Activated naive CD8-positive, alpha-beta T cell treated with anti-CD3 and anti-CD28 coated beads, Interleukin-2, amount 50 U/mL, for 16 hours (primary cell): ENCODE measurements at places on chromosomes 2 and 18.

- no peak for DNase-seq
These were observed 126.6 kb upstream of the PPP1CB start for GRCh38 chr2:28624793-28625701.

GRCh38 chr2:96116879-96117533 is 635 bp upstream of the ADRA2B start:
- peak; percentile 27 for DNase-seq

DNA sequence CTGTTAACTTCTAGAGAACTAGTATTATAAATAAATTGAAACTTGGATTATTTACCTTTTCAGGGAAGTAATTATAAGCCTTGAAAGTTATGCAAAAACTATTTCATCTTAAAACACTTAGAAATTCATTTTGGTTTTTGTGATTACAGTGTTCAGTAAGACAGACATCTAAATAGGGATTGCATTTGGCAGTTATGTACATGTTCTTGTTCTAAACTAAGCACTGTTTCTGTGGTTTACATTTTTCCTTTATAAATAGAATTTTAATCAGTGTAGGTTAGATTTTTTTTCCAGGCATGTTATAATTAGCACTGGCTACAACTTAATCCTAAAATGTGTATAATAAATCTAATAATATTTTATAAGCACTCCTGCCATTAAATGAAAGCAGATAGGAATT is 35.0 kb downstream of the LCLAT1 start:
- DNase-seq, result no peak

DNA sequence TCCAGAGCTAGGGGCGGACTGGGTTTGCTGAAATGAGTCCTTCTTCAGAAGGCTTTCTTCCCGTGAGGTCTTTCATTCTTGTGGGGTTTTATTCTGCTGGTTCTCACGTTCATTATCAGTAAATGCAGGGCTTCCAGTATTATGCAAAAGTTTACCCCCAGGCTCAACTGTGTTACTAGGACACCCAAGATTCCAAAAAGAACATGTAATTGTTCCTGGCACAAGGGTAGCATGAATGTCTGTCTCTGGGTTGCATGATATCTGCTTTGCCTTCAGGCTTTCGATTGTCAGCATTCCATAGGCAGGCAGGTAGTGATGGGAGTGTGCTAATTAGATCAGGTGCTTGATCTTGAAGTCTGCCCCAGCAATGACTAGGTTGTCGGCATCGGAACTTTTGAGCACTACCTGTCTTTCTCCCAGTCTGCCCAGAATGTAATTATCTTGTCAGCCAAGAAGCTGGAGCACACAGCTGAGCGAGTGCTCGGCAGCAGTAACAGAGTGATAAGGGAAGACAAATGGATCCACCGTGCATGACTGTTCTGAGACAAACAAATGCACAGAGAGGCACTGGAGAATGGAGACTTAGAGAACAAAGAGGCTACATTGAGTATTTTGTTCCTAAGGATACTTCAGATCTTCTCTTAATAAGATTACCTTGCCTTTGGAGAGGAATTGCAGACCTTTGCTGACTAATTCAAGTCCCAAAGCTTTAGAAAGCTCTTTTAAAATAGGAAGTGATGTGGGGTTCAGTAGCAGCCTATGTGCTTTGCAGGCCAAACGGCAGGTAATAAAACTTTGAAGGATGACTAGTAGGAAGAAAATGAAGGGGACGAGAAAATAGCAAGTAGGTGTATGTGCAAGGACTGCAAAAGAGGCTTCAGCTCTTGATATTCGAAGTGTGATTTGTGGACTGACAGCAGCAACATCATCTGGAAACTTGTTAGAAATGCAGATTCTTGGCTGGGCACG is 41.9 kb downstream of the ITGB6 start:
- DNase-seq, result no peak

DNA sequence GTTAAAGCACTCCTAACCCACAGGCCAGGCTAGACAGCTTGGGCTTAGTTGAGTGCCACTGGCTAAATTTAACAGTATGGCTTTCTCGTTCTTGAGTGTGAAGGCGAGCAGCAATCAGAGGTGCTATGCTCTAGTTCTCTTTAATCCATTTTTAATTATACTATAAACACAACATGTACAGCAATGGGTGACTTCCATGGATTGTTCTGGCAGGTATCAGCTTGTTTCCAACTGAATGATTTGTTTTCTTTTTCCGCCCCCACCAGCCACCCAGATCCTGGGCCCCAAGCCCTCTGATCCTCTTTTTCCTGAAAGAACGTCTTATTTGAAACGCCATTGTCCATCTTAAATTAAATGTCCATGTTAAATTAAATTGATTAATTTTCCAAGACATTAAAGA is 244.8 kb downstream of the IKZF2 start:
- DNase-seq, result no peak

- no peak for DNase-seq
These were observed 110.6 kb upstream of the ACVR1 start for GRCh38 chr2:157986761-157987160.

- no peak for DNase-seq
These were observed 26.7 kb upstream of the SMIM21 start for GRCh38 chr18:75454022-75454795.

DNA sequence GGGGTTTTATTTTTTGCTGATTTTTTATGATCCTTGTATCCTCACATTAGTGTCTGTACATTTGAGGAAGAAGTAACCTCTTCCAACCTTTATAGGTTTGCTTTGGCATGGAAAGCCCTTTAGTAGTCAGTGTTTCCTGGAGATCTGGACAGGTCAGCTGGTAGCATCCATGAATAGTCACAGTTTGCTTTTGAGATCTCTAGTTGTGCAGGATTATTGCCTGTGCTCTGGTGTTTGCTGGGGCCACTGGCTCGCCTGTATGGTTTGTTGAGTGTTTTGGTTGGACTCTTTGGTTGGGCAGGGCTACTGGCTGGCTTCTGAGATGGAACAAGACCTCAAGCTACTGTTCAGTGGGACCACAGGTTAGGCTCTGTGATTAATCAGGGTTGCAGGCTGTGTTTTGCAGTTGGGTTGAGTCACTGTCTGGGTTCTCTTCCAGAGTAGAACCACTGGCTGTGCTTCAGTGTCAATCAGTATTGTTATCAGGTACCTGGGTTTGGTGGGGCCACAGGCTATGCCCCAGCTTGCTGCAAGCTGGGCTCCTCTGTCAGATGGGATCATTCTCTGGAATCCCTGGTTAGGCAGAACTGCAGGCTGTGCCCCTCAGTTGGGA is 20.0 kb downstream of the SP140L start:
- no peak for DNase-seq

- no peak for DNase-seq
These were observed 114.8 kb upstream of the SLC38A11 start for GRCh38 chr2:165070076-165070475.

- DNase-seq, result no peak
These were observed 4.6 kb downstream of the BCL11A start for GRCh38 chr2:60548845-60549237.

- DNase-seq, result no peak
These were observed 112.6 kb downstream of the CHN1 start for GRCh38 chr2:174892546-174892945.

DNA sequence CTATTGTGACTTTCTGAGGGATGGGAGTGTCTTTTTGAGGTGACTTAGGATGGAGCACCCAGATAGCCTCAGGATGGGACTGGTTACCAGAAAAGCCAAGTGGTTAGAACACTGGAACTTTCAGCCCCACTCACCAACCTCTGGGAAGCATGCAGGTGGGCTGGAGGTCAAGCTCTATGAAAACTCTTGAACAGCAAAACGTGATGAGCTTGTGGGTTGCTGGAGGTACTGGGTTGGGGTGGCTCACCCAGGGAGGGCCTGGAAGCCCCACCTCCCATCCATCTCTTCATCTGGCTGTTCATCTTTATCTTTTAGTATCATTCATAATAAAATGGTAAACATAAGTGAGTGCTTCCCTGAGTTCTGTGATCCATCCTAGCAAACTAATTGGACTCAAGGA is 216.4 kb downstream of the SPP2 start:
- DNase-seq, result no peak

GRCh38 chr2:96533292-96534073 is 3.1 kb upstream of the ARID5A start:
- DNase-seq, result no peak

GRCh38 chr2:117745537-117745936 is 69.0 kb upstream of the DDX18 start:
- no peak for DNase-seq

- DNase-seq, result no peak
These were observed 26.8 kb downstream of the SERPINB4 start for GRCh38 chr18:63617049-63617914.

- DNase-seq, result no peak
These were observed 52.3 kb downstream of the ZNF521 start for GRCh38 chr18:25299426-25300300.

GRCh38 chr18:25256439-25256838 is 95.5 kb downstream of the ZNF521 start:
- DNase-seq, result no peak

GRCh38 chr2:146004462-146004861 is 1484.5 kb upstream of the ZEB2 start:
- no peak for DNase-seq

- DNase-seq, result no peak
These were observed at the start of gene SLC16A14 for GRCh38 chr2:230068651-230069055. Gene SLC16A14, minus strand, starts transcription at chr2:230068924. Its CDS starts 9,572 bp downstream, at chr2:230059352.

DNA sequence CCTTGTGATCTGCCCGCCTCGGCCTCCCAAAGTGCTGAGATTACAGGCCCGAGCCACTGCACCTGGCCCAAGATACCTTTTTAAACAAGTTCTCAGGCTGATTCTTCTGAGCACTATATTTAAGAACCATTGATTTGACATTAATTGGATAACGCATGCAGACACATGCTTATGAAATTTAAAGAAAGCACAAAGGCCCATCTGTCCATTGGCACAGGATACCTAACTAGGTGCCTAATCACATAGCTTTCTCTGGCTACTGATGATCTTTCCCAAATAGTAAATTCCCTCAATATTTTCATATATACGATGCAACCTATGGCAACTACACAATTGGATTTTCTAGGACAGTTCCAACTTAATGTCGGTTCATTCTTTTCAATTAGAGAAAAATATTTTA is 62.5 kb upstream of the STAM2 start:
- DNase-seq, result no peak

GRCh38 chr2:64635976-64636911 is 17.5 kb downstream of the SERTAD2 start:
- DNase-seq, result no peak

- no peak for DNase-seq
These were observed 69.3 kb downstream of the MRO start for GRCh38 chr18:50750546-50750945.

DNA sequence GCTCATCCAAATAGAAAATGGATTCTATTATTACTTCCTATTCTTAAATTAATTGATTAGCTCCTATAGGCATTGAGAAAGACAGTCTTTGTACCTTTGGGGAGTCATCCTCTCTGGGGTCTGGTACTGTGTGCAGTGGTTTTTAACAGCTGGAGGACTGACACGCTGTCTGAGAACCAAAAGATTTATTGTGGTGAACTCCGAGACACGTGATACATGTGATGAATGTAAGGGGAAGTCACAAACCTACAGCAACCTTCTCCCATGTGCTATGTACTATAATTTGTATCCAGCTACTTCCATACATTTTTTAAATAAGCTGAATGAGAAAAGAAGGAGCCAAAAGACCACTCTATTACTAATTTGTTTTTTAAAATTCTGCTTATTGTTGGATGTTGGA is 133.7 kb downstream of the GALNT3 start:
- DNase-seq, result no peak

- no peak for DNase-seq
These were observed 61.0 kb downstream of the NPPC start for GRCh38 chr2:231865222-231865621.

DNA sequence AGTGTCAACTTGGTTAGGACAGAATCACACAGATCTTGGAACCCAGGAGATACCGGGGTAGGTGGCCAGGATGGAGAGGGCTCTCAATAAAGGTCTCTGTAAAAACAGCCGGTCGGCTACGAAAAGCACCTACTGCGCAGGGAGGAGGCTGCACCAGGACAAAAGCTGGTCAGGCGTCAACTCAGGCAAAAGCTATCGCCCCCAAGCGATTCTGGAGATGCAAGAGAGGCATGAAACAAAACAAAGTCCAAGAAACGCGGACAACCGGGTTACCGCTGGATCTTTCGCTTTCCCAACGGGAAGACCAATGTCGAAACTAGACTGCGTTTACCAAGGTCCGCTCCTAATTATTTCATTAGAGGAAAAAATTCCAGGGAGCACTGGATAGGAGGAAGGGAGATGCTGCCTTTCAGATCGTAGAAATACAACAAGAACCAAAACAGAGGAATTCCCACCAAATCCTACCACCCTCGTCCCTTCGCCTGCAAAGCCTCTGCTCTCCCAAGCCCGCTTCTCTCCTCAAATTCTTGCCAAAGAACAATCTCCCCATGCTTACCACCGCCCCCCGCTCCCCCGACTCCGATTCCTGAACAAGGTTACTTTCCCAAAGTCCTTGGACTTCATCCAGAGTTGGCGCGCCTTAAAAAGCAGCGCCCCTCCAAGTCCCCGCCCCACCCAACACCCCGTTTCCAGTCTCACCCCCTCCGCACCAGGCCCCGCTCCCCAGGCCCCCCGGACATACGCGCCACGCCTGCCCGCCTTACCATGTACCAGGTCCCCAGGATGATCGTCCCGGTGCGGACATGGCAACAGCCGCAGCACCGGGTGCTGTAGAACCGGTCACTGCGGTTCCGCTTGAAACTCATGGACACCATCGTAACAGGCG is 539 bp downstream of the LAPTM4A start:
- no peak for DNase-seq

- no peak for DNase-seq
These were observed 21.6 kb downstream of the ASAP2 start for GRCh38 chr2:9228088-9228751.

- DNase-seq, result no peak
These were observed 43.4 kb downstream of the ITGB6 start for GRCh38 chr2:160156665-160157064.

- DNase-seq, result no peak
These were observed 549.2 kb upstream of the VWC2L start for GRCh38 chr2:213861638-213862037.

GRCh38 chr18:25298853-25299274 is 53.1 kb downstream of the ZNF521 start:
- DNase-seq, result no peak

DNA sequence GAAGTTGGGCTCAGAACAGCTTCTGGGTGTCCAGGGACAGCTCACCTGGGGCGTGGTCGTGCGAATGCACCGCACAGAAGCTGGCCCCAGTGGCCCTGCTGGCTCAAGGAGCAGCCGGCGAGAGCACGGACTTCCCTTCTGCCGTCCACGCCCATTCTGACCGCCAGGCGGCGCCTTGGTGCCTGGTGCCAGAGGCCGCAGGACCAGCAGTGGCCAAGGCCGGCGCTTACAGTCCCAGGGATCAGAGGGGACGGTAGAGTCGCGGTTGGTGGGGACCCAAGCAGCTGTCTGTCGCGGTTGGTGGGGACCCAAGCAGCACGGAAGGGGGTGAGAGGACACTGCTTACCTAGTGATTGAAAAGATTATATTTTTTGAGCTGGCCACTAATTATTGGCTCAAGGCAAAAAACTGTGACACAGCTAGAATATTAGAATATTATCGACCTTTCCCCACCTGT is 25.7 kb downstream of the NPPC start:
- DNase-seq, result no peak

GRCh38 chr2:189868896-189869295 is 84.6 kb downstream of the PMS1 start:
- DNase-seq, result no peak

- DNase-seq, result no peak
These were observed 664.9 kb downstream of the METTL4 start for GRCh38 chr18:1906421-1906820.
